ENCODE measurements at places on chromosomes 6 and 20. TPM values are rescaled to one million over a fixed set of nuclear protein-coding genes. Genes with fewer than 3 reads are reported as not detected.

DNA sequence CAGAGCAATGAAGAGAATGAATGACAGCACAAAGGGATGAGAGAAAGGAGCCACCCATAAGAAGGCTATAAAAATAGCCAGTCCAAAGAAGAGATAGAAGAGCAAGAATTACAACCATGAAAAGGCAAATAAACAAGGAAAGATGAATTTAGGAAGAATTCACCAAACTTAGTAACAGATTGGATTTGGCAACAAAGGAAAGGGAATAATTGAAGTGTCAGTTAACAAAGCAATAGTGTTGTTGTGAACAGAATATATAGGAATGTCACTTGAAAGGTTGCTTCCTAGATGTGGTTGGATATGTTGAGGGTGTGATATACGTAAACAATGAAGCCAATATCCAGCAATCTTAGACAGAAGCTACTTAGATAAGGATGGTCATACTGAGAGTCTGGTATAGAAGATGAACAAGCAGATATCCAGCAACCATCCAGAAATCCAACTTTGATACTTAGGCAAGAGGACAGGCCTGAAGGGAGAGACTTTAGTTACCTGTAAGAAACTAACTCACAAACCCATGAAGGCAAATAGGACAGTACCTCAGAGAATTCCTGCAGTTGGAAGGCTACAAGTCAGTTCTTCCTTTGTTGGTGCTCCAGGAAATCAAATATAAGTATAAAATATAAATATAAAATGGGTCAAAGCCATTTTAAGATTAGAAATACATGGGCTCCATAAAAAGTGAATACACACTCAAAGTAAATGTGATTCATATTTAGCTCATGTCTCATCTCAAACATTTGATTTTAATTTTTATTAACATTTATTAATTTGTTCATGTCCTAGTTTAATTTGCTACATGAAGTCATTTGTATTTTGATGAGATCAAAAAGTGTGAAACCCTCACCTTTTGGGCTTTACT is 106.5 kb downstream of the HFE start:
- DNase-seq, result no peak

DNA sequence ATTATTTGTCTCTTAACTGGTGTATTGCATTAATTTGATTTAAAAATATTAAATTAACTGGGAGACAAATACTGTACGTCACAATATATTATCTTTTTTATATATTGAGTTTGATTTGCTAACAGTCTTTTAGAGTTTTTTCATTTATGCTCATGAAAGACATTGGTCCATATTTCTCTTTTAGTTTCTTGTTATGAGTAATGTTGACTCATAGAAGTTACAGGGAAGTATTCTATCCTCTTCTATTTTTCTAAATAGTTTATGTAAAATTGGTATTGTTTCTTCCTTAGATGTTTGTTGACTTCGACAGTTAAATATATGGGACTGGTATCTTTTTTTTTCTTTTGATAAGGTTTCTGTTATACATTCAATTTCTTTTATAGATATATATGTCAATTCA is 1115.6 kb upstream of the CITED2 start:
- no peak for DNase-seq

GRCh38 chr20:19304389-19304788 is 91.9 kb downstream of the SLC24A3 start:
- no peak for DNase-seq

The PRL gene
- total RNA-seq, result not detected

The CLVS2 gene
- 0.17 TPM for total RNA-seq

All from esophagus muscularis mucosa (tissue), 4 donors.